ENCODE measurements at places on chromosomes 4 and X.

- DNase-seq: no peak
Measured at GRCh38 chr4:180084561-180084960, 2158.6 kb upstream of the TENM3 start.

DNA sequence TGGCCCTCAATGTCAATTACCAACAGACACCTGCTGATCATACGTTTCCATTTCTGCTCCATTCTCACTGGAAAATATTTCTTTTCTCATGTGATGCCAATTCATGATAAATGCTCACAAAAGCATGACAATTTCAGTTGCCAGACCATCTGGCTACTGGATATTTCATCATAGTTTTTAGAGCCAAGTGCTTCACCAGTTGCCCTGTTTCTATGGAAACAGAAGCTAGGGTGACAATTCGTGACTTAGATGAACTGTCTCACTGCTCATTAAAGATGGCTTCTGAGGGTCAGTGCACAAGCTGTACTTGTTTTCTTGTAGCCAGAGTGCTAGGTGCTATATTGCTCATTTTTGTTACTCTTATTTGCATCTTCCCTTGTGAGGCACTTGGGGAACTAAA is 184.9 kb downstream of the COMMD8 start:
- DNase-seq: no peak

DNA sequence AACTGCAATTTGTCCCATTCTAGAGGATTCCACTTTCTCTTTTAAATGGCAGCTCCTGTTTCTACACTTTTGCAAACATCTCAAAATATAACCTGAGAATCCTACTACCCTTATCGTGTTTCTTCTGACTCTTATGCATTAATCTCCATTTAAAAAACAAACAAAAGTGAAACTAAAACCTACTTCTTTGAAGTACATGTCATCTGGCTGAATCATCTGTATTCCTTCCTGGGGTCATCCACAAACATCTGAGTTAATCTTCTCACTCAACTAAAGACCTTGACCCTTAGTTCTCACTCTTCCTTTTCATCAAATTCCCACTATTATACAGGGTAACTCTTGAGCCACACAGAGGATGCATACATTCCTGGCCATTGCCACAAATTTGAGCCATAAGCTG is 584.8 kb downstream of the PPARGC1A start:
- no peak for DNase-seq

DNA sequence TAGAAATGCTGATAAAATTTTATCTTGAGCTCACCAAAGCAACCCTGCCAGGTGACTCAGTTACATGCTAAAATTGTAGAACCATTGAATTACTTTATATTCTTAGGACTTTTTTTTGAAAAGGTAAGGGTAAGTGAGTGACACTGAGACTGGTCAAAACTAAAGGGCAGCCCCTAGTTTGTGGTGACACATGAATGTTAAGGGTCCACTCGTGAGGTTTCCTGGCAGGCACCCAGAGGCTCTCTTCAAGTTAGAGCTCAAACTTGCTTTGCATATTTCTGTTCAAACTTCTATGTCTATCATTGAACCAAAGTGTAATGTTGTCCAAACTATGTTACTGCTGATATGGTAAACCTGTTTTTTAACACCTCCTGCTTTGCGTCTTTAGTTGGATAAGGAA is 30.5 kb downstream of the TMPRSS11D start:
- DNase-seq: no peak
